Thoracic aorta endothelial cell (primary cell): ENCODE measurements at places on chromosomes 3 and 15. TPM values are rescaled to one million over a fixed set of nuclear protein-coding genes. Genes with fewer than 3 reads are reported as not detected.

KIF15 gene
- 21.1 and 30.9 TPM in 2 replicates for total RNA-seq

FBLN2 gene
- total RNA-seq, result 0.22 and 0.40 TPM in 2 replicates

PROS1 gene
- 14.6 and 15.6 TPM in 2 replicates for total RNA-seq

DPPA2 gene
- total RNA-seq, result not detected in 2 replicates

FBXW12 gene
- not detected in 2 replicates for total RNA-seq

ASB14 gene
- not detected in 2 replicates for total RNA-seq

ITIH1 gene
- total RNA-seq, result not detected in 2 replicates

LRRN1 gene
- total RNA-seq, result 0.07 TPM in 1 of 2 replicates, not detected in the other

VEPH1 gene
- 325 and 390 TPM in 2 replicates for total RNA-seq

ADCY5 gene
- total RNA-seq, result not detected in 2 replicates

TGM5 gene
- total RNA-seq, result not detected in 2 replicates

PCOLCE2 gene
- total RNA-seq, result 1.3 and 2.5 TPM in 2 replicates

FEZF2 gene
- total RNA-seq, result not detected in 2 replicates

SNX22 gene
- 0.65 and 1.5 TPM in 2 replicates for total RNA-seq

ZBED2 gene
- not detected in 2 replicates for total RNA-seq

KCNMB3 gene
- 1.5 and 1.6 TPM in 2 replicates for total RNA-seq

GOLGA8O gene
- 0.13 and 0.29 TPM in 2 replicates for total RNA-seq

SERINC4 gene
- not detected in 2 replicates for total RNA-seq

ROBO2 gene
- total RNA-seq, result under 0.01 TPM in 1 of 2 replicates, not detected in the other

EPHA3 gene
- total RNA-seq, result not detected in 2 replicates

OXTR gene
- total RNA-seq, result 0.13 and 0.14 TPM in 2 replicates

POLQ gene
- total RNA-seq, result 15.7 and 20.5 TPM in 2 replicates

TP63 gene
- not detected in 2 replicates for total RNA-seq

CTXND1 gene
- not detected in 2 replicates for total RNA-seq

SAMMSON gene
- not detected in 2 replicates for total RNA-seq
